ENCODE measurements at places on chromosomes 3 and 15.

GRCh38 chr3:140760324-140761075 lies 82.6 kb downstream of the TRIM42 start:
- DNase-seq = no peak

- no peak for DNase-seq
Measured at GRCh38 chr15:97501291-97501690, 459.2 kb upstream of the ARRDC4 start.

DNA sequence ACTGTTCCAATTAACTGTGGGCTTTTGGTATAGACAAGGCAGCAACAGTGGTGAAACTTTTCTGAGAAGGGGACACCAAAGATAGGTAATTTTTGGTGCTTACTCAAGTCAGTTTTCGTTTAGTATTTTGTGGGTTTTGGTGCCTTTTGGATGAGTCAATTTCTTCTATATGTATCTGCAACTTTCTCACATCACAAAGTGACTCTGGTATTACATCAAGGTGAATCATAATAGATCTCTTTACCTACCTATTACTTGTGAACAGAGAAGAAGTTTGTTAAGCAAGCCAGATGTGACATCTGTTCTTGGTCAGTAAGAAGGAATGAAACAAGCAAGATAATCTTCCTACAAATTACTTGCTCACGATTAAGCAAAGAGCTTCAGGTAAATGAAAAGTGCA lies 732.4 kb upstream of the DPPA4 start:
- no peak for DNase-seq

- DNase-seq = no peak
Measured at GRCh38 chr3:78048698-78049097, 1008.8 kb downstream of the ROBO2 start.

GRCh38 chr15:70279096-70279495 lies 181.4 kb upstream of the TLE3 start:
- DNase-seq = no peak

DNA sequence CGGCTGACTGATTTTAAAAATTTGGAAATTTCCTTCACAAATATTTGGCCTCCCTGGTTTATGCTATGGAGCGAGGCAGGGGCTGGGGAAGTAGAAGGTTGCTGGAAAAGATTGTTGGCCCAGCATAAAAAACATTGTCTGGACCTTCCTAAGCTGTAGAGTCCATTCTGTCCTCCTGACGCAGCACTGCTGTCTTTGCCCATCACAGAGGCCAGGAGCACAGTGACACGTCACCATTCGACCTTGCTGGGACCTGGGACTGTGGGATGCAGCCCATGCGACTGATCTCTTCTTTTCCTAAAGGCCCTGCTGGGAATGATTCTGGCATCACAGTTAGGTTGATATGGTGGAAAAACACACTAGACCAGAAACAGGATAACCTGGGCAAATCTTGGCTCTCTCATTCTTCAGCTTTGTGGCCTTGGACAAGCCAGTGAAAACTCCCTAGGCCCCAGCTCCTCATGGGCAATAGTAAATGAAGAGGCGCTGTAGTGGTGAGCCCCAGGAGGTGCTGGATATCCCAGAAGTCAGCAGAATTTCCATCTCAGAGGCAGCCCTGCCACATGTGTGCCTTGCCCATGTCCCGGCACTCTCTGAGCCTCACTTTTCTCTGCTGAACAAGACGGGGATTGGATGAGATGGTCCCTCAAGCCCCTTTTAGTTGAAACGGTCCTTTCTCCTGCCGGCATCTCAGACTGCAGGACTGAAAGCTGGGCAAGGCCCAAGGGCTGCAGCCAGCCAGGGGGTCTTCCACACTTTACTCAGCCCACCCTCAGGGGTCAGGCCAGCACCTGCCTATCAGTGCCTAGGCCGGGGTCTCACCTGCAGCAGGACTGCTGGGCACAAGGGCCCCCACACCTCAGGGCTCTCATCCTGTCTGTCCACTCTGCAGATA lies 69.6 kb downstream of the SENP2 start:
- no peak for DNase-seq

GRCh38 chr3:144583871-144584270 lies 612.2 kb downstream of the DIPK2A start:
- no peak for DNase-seq

DNA sequence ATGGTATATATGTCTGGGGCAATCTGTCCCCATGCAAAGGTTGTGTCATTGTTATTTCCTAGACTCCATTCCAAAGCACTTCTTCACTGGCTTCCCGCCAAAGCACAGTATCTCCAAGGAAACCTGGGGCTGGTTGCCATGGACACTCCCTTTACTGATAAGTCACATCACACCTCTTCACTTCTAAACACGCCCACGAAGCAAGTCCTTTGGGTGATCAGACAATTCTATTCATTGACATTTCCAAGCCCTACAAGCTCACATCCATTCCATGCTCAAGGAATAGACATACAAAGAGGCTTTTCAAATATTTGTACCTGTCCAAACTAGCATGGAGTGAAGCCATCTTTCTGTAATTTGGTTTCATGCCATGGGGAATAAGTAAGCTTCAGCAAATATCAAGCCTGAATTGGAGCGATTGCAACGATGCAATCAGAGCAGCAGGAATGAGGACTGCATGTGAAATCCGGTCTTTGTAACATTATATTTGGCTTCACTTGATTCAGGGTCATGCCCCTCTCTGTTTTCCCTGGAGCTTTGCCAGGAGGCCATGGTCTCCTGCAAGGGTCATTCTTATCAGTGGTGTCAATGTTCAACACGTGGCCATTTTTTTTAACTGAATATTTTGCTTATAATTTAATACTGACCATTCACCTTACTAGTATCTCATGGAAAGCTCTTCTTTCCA lies 201.6 kb upstream of the TMC3 start:
- DNase-seq = no peak

DNA sequence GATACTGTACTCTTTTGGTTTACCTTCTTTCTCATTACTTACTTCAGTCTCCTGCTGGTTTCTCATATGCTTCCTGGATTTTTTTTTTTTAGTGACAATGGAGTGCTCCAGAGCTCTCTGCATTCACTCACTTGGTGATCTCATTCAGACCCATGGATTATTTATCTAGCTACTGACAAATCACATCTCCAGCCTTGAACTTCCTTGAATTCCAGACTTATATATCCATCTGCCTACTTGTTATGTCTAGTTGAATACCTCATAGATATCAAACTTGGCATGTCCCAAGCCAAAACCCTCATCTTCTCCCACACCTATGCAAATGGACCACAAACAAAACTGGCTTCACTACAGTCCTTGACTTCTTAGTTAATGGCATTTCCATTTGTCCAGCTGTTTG lies 234.7 kb upstream of the ZPLD1 start:
- no peak for DNase-seq

DNA sequence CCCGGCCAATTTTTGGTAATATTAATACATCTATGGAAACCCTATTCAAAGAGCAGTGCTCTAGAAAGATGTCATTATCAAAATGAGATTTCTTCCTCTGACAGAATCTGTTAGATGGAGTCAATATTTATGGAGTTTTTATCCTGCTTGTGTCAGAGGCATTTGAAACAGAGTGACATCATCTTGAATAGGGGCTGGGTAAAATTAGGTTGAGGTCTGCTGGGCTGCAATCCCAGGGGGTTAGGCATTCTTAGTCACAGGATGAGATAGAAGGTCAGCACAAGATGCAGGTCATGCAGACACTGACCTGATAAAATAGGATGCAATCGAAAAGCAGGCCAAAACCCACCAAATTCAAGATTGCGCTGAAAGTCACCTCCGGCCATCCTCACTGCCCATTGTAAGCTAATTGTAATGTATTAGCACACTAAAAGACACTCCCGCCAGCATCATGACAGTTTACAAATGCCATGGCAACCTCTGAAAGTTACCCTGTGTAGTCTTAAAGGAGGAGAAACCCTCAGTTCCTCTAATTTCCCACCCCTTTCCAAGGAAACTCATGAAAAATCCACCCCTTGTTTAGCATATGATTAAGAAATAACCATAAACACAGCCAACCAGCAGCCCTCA lies 27.3 kb upstream of the CCDC50 start:
- no peak for DNase-seq

DNA sequence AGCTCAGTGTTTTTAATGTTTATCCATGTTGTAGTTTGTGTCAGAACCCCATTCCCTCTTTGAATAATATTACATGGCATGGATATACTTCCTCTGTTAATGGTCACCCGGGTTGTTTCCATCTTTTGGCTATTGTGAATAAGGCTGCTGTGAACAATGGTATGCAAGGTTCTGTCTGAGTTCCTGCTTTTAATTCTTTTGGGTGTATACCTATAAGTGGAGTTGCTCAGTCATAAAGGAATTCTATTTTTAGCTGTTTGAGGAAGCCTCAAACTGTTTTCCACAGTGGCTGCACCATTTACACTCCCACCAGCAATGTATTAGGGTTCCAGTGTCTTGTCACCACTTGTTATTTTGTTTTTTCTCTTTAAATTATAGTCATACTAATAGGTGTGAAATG lies 99.6 kb downstream of the SLC25A26 start:
- DNase-seq = no peak

DNA sequence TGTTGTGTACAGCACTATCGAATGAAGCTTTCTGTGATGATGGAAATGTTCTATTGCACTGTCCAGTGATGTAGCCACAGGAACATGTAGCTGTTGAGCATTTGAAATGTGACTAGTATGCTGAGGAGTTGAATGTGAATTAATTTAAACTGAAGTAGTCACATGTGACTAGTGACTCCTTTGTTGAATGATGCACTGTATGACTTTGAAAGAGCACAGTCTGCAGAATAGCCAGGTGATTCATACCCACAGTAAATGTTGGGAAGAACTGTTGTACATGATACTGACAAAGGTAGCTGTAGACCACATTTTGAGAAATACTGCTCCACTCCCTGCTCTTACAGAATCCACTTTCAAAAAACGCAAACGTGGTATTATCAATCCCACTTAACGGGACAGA lies 34.0 kb upstream of the ACTL6A start:
- DNase-seq = no peak
